CD4-positive, alpha-beta T cell treated with Interleukin-2 at 100 ng/mL for 4 hours (primary cell): ENCODE measurements at places on chromosomes 11 and 22.
A peak's percentile ranks its signal among the peaks of the same experiment; 100 is the strongest.

DNA sequence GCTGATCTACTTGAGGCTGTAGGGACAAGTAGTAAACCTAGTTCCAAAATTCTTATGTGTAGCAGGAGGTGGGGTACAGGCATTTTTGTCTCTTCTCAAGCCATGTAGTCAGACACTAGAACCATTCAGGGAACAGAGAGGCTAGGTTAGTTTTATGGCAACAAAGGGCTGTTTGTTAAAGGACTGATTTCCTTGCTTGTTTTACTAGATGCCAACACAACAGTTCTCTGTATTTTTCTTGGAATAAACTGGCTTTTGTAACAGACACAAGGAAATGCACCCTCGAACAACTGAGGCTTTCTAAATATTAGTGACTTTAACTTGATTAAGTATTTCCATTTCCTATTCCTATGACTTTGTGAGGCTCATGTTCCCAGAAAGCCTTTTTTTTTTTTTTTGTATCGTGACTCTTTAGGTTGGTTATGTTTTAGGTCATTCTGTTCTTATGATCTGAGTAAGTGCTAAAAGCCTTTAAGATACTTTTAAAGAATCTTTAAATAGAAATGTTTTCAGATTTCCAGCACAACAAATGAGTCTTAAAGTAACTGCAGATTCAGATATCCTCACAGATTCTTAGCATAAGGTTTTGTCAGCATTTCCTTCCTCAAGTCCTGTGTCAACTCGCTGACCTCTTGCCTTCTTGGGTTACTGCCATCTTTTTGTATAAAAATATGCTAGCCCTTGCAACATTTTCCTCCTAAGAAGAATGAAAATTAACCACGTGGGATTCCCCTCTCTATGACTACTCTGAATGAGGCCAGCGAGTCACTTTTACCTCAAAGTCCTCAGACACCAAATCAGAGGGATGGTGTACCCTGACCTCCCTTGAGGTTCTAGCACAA, 92.5 kb downstream of the CCDC83 start:
- no peak for DNase-seq

- no peak for DNase-seq
These were observed 32.9 kb upstream of the RELT start for GRCh38 chr11:73343076-73343873.

DNA sequence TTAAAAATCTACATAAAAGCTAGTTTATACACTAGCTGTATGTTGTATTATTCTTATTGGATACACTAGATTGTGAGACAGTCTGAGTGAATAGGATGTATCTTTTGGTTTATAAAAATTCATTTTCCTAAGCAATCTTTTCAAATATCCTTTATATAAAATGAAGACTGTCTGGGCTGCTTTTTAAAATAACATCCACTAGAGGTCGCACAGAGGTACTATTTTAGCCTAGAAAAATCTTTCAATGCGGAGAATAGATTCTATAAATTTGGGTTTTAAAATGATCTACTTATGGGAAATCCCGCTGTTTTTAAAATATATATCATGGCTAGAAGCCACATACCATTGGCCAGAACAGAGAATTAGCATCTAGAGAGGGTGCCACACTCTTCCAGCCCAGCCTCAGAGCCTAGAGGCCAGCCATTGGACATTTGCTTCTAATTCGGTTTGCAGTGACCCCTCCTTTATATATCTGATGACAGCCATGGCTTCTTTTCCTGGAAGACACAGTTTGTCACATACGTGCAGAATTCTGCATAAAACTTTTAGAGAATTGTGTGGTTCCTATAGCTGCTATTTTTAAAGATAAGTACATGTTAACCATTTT, 7.3 kb downstream of the C11orf97 start:
- peak; percentile 53 for DNase-seq

DNA sequence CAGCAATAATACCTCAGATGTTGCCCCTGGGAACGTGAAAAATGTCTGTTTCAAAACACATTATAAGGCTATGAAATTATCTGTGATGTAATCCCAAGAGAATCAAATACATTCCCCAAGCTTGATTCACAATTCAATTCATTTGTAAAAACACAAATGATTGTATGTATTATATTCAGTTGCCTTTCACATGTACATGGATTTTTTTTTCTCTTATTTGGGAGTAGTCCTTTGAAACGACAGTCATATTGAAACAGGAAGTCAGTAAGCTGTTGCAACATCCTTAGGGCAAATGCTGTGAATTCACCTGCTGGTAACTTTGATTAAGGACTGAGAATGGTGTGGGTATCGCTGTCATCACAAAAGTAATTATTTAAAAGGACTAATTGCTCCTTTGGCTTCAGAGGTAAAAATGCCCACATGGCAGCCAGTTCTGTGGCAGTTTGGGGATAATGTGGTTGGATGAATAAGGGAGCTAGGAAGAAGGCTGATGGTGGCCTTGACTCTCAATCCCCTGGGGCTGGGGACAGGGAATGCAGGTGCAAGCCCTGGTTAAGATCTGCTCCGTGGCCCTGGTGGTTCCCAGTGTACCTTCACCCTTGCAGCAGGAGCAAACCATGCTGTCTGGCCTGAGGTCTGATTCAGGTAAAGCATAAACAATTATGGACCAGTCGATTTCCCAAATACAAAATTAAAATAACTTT, 13.2 kb downstream of the EHF start:
- peak; percentile 20 for DNase-seq

DNA sequence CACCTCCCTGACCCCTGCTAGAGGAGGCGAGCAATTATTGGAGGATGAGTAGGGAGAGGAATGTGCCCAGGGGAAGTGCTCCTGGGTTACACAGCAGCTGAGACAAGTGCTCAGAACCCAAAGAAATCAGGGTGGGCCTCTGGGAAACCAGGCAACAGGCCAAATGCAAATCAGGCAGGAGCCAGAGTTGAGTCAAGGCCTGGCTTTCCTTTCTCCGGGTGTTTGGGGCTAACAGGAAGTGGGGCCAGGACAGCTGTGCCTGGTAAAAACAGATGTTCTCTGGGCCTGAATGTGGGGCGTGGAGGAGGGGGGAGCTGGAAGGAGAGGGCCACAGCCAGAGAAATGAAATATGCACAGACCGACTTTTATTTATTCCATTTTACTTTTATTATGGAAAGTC, 22.0 kb downstream of the MFNG start:
- no peak for DNase-seq

- DNase-seq = no peak
These were observed 31.2 kb downstream of the ALG12 start for GRCh38 chr22:49887064-49887451.

- no peak for DNase-seq
These were observed 42.4 kb upstream of the PPARA start for GRCh38 chr22:46107753-46108563.

- no peak for DNase-seq
These were observed 10.3 kb upstream of the POLA2 start for GRCh38 chr11:65251476-65251875.

- no peak for DNase-seq
These were observed 37.1 kb downstream of the TST start for GRCh38 chr22:36982136-36982535.

- DNase-seq = no peak
These were observed 5.8 kb upstream of the NLRP6 start for GRCh38 chr11:272195-272930.

- DNase-seq = no peak
These were observed 23.1 kb upstream of the RPS3 start for GRCh38 chr11:75376175-75376574.

DNA sequence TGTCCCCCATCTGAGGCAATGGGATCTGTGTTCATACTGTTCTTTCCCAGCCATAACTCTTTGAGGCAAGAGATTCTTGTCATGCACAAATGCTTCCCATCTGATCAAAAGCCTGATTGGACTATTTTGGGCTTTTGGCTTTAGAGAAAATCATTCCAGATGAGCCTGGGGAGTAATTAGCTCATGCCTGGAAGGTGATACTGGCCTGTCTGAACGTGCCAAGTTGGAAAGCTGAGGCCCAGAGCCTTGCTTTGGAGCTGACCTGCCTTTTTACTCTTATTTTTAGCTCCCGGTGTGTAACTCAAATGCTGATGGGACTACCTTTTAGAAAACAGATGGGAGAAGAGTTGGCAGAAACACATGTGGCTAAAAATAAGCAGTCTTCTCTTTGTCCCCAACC, 105.0 kb downstream of the DBX1 start:
- no peak for DNase-seq

- peak; percentile 39 for DNase-seq
These were observed 22.1 kb upstream of the RRAS2 start for GRCh38 chr11:14380947-14381561.

- DNase-seq = no peak
These were observed 113.6 kb downstream of the TEAD1 start for GRCh38 chr11:12787847-12788246.

DNA sequence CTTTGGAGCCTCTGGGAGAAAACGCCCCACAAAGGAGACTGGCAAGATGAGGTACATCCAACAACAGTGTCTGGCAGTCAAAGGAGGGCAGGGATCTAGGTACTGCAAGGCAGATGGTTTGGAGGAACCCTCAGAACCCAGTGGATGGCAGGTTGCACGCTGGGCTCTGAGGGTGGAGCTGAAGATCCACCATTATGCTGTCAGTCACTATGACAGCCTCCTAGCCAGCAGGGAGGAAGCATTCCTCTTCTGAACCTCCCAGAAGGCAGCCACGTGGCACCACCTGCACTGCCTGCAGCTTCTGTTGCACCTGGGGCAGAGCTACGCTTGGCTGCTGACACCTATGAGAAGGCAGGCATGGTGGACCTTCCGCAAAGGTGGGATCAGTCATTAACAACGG, 40.2 kb downstream of the HTR3A start:
- DNase-seq = no peak

GRCh38 chr11:104094576-104094975, 58.1 kb downstream of the DDI1 start:
- no peak for DNase-seq

GRCh38 chr11:114149689-114150407, 90.3 kb downstream of the ZBTB16 start:
- DNase-seq = no peak

GRCh38 chr22:19615001-19615461, 90.8 kb upstream of the CLDN5 start:
- no peak for DNase-seq

- DNase-seq = no peak
These were observed 26.4 kb downstream of the AMOTL1 start for GRCh38 chr11:94794287-94795168.

GRCh38 chr11:30489511-30489910, 96.6 kb downstream of the MPPED2 start:
- DNase-seq = no peak

- no peak for DNase-seq
These were observed 9.0 kb upstream of the SPINDOC start for GRCh38 chr11:63804259-63804658.

DNA sequence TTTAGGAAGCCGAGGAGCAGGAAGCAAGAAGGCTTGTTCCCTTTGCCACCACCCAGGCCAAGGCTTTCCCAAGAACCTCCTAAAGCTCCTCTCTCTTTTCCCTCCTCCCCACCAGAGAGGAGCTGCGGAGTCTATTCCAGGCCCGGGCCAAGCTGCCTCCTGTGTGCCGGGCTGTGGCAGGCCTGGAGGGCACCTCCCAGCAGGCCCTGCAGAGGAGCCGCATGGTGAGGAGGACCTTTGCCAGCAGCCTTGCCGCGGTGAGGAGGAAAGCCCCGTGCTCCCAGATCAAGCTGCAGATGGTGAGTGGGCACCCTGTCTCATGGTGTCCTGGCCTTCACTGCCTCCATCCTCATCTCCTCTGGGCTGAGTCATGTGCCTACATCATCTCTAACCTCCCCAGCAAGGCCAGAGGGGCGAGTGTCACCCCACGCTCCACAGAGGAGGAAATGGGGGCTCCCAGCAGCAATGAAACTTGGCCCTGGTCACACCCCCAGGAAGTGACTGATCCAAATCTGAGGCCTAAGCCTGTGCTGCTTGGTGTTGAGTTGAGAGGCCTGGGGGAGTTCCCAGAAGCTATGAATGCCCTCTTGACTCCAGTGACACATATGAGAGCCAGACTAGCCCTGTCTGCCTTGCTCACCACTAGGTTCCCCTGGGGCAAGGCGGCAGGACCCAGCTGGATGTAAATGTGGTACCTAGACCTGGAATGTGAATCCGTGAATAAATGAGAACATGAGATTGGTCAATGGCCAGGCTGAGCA, 104.2 kb downstream of the MYO18B start:
- DNase-seq = no peak

GRCh38 chr11:75145972-75146519, 4.9 kb upstream of the SLCO2B1 start:
- no peak for DNase-seq

DNA sequence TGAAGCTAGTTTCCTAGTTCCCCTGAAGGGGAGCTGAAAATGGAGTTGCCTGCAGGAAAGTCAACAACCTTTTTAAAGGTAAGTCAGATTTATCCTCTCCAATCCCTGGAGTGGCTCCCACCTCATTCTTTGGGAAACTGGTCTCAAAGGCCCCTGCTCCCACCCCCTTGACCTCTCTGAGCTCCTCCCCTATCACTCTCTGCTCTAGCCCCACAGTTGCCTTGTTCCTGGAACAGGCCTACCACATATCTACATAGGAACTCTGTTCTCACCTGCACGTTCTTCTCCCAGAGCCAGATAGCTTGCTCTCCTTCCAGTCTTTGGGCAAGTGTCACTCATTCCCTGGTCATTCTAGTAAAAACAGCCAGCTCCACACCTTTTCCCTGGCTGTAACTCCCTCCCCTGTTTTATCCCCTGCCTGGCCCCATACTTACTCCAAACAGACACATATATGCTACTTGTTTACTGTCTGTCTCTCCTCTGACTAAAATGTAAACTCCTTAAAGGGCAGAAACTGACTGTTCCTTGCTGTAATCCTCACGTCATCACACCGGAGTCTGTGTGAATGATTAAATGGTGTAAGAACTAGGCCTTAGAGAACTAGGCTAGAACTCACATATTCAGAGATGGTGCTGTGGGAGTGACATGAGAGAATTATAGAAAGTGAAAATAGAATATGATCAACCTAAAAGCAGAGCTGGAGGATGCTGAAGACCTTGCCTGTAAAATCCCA, 53.3 kb downstream of the TCF20 start:
- DNase-seq = peak; percentile 18

DNA sequence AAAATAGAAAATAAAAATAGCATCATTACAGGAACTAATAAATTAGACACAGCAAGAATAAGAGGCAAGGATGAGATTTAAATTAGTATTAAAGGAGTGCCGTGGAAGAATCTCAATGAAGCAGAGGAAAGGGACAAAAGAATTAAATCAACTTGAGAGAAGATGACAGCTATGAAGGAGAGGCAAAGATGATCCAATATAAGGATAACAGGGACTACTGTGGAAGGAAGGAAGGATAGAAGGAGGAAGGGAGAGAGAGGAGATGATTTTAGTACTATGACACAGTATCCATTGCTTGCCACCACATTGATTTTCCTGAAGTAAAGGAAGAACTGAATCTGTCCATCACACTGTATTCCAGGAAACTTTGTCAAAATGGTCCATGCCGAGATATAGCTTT, 98.0 kb downstream of the EFCAB6 start:
- no peak for DNase-seq

- DNase-seq = no peak
These were observed 3.7 kb downstream of the FAM180B start for GRCh38 chr11:47589977-47590861.
